ENCODE measurements at places on chromosomes 6 and 20. TPM values are rescaled to one million over a fixed set of nuclear protein-coding genes. Genes with fewer than 3 reads are reported as not detected.

LHFPL5 gene
- not detected for polyA plus RNA-seq

CRIP3 gene
- polyA plus RNA-seq, result not detected

KCNG1 gene
- polyA plus RNA-seq, result 10.4 TPM

- no peak for DNase-seq
Observed at GRCh38 chr20:3326779-3327521, 80.5 kb downstream of the DNAAF9 start.

DNA sequence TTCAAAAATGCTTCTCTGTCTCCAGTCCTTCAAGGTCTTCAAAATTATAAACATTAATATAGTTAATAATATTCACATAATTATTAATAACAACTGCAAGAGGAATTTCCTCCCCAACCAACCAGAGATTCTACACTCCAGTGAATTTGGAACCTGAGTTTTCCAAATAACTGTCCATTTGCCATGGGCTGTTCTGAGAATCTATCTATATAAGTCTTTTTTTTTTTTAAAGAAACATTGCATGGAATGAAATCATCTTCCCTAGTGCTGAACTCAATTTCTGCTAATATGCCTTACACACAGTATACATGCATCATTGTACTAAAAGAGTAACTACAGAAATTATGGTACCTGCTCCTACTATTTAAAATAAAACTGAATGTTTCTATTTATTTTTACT lies 113.9 kb downstream of the SLC22A3 start:
- DNase-seq, result no peak

All from GM23248 (cell line).